ENCODE measurements at places on chromosomes 6 and 20.
A peak's percentile ranks its signal among the peaks of the same experiment; 100 is the strongest.

- peaks cover 15% of the 10 kb centered on the region for H3K4me1 ChIP-seq
- peaks cover 9% of the 10 kb centered on the region for H3K36me3 ChIP-seq
- DNase-seq = no peak
Measured at GRCh38 chr20:37288091-37288490, 1.4 kb upstream of the MANBAL start.

DNA sequence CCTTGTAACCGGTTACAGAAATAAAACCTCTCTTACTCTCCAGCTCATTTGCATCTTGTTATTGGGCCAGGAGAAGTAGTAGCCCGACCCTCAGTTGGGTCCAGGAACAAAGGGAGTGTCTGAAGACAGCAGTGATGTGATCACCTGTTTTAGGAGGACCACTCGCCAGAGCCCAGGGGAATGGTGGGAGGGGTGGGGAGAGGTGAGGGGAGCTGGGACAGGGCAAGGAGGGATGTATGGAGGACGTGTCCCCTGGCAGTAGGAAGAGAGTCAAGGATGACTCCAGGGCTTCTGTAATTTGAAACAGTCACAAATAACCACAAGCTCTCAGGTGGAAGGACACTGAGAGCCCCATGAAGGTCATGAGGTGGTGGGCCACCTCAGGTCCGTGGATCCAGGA is 1.4 kb upstream of the PCMTD2 start:
- H3K4me3 ChIP-seq = peak overlapping the region; percentile 76
- peak overlapping the region; percentile 76 for H3K27ac ChIP-seq
- peaks cover 27% of the 10 kb centered on the region for H3K4me1 ChIP-seq
- peaks cover 2% of the 10 kb centered on the region for H3K36me3 ChIP-seq
- no peak for DNase-seq

GRCh38 chr6:90440586-90441283 is 144.1 kb upstream of the BACH2 start:
- no peak overlapping the region for H3K27ac ChIP-seq
- peaks cover 3% of the 10 kb centered on the region for H3K36me3 ChIP-seq
- H3K4me1 ChIP-seq = peaks cover 28% of the 10 kb centered on the region

GRCh38 chr6:97128507-97128906 is 154.5 kb downstream of the MMS22L start:
- no peak overlapping the region for H3K27ac ChIP-seq
- H3K4me1 ChIP-seq = no peaks in the 10 kb centered on the region
- H3K4me3 ChIP-seq = no peak overlapping the region
- no peak for DNase-seq
- H3K27me3 ChIP-seq = no peaks in the 10 kb centered on the region

DNA sequence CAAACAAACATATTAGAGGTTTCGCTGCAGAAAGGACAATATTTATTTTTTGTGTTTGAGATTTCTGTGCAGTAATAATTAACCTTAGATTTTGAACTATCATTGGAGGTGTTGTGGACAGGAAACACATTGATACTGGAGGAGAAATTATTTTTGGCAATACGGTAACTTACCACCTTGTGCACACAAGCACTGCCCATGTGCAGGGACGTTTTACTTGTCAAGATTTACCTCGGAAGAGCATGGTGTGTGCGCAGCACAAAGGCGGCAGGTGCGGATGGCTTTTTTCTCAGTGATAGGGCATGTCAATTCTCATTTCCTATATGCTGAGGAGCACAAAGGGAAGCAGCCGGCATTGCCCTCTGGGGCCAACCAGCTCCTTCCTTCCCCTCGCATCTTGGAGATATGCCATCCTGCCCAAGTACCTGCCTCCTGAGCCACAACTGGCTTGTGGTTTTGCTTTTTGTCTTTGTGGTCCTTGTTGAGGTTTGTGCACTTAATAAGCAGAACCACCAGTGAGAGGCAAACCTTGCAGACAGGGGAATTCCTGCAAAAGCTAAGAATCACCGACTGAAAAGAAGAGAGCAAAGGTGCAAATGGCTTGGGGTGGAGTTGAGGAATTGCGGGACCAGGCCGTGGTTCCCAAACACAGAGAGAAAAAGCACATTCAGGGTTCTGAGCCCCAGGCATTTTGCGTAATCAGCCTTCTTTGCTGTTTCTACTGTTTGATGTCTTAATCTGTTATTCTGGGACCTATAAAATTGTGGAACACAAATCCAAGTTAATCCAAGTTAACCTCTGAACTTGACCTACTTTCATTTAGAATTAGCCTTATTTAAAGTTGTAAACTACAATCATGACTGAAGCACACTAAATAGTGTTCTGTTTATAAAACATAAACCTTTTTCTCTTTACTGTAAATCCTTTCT is 21.9 kb downstream of the SAMD5 start:
- no peak for DNase-seq
- peaks cover 3% of the 10 kb centered on the region for H3K4me1 ChIP-seq
- peaks cover 14% of the 10 kb centered on the region for H3K27me3 ChIP-seq

DNA sequence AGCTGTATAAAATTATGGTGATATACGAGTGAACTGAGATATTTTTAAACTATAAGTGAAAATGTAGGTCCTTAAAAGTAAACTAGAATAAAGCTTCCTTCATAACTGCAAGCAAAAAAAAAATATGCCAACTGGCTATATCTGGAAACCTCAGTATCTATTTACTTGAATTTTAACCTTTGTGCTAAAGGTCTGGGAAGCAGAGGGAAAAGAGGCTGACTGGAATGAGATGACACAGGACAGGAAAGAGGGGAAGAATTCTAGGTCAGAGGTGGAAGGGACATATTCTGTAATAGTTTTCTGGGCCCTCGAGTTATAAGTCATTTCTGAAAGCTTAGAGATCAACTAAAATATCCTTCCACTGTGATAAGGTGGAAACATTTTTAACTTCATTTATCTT is 46.8 kb downstream of the AIG1 start:
- DNase-seq = no peak
- no peaks in the 10 kb centered on the region for H3K36me3 ChIP-seq
- no peak overlapping the region for H3K27ac ChIP-seq

All from T-helper 2 cell treated with Interferon-gamma antibody and Interleukin-4, amounts not matched to agents 5 μg/mL and 100 μg/mL, for 36 hours (primary cell).